ENCODE measurements at places on chromosomes 4 and X.

DNA sequence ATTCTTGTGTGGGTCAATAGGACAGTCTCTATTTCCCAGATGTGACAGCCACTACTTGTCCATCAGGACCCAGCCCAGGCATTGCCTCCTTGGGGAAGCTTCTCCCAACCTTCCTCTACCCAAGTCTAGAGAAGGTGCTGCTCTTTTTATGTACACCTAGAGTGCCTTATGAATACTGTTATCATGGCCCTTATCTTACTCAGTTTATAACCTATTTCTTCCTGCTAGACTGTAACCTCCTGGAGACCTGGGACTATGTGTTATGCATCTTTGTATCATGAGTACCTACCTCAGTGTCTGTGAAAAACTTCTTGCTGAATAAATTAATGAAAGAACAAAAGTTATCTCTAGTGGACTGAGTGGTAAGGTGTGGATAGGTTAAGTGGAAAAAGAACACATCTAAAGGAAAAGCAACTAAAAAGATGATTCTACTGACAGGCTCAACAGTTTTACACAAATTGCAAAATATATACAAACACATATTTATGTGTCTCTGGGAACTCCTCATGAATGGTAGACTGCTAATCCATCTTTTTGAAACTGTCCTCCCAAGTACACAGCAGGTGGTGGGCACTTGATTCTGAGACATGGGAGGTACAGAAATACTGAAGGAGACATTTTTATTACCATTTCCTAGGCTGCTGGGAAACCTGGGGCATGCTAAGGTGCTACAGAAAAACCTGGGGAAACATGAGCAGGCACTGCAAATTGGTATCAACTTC lies 106.6 kb downstream of the SH3RF1 start:
- no peak for DNase-seq

DNA sequence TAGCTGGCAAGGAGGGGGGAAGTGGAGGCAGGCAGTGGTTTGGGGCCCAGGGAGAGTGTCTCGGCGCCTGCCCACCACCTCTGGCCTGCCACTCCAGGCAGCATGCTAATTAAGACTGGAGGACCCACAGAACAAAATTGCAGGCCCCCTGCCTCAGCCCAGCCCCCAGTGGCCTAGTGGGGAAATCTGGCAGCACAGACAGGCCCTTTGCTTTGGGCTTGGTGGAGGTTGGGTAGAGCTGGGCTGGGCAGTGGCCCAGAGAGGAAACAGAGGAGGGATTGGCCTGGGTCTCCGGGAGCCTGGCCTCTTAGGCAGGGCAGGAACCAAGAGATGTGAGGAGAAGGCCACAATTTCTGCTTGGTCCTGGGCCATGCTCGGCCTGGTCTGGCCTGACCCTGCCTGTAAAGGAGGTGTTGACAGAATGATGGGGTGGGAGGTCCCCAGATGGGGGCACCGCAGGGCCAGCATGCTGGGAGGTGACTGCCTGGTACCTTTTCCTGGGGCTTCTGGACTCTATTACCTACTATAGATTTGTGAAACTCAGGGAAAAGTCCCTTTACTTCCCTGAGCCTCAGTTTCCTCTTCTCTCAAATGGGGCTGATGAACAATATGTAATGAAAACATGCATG lies 92.4 kb upstream of the PJA1 start:
- DNase-seq = no peak

GRCh38 chrX:21167494-21167893 lies 206.7 kb upstream of the CNKSR2 start:
- no peak for DNase-seq

DNA sequence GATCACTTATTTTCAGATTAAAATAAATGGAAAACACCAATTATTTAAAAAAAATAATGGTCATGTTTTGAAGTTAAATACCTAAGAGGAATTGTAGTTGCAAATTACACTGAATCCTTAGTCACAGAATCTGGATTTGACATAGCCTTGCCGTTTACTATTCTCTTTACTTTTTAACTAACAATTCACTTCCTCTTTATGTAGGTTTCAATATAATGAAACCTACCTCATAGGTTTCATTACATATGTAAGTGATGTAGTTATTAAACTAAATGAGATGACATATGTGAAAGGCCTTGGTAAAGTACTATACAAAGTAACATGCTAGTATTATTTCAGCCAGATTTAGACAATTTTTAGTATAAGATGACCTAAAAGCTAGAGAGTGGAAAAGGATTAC lies 6.5 kb downstream of the SPP1 start:
- DNase-seq = no peak

DNA sequence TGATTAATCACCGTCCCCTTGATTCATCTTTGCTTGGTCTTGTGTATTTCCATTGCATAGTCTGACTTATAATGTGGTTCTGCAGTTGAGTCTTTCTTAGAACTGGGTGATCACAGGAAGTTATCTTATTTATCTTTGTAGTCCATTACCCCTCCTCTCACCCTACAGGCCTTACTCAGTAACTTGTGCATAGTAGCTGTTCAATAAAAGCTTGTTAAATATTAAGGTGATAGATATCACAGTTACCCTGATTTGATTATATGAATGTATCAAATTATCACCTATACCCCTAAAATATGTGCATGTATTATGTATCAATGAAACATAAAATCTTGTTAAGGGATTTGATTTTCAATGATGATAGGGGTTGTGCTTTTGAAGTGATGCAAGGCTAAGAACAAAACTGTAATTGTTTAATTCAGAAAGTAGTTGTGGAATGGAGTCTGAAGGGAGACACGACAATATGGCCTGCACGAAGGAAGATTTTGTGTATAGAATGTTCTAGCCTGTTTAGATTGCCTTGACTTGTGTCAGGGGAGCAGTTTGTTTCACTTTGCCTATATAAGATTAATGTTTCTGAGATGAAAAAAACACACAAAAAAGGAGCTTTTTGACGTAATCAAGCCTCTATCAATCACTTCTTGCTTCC lies 132.4 kb upstream of the LIMCH1 start:
- DNase-seq = no peak

DNA sequence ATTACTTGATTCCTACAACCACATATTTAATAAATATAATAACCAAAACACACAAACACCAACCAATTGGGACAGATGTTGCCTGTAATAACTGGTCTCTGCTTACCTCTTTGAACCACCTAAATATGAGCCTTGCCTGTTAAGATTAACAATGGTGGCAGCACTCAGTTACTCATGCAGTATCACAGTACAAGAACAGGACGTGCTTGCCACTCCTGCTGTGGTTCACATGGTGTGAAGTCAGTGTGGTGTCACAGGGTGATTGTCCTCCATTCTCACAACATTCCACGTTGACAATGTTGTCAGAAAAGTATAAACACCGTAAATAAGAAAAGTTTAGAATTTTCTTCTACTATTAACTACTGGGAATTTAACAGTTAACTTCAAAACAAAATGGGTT lies 365.0 kb downstream of the PPP3CA start:
- no peak for DNase-seq

- DNase-seq = no peak
These were observed 36.5 kb downstream of the ACOX3 start for GRCh38 chr4:8403976-8404375.

DNA sequence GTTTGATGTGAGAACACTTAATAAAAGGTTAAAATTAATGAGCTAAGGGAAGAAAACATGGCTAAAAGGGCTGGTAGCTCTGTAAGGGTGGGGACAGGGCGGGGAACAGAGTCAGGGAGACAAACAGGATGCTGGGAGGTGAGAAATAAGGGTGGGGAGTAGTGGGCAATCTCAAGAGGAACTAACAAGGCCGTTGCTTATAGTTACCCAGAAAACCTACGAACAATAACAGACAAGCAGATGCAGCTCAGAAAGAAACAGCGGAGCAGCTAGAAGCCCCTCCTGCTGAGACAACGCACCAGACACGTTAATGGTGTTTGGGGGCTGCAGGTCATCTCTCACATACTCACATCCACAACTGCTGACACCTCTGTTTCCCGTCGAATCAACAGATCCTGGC lies 9.7 kb upstream of the KLF3 start:
- no peak for DNase-seq

DNA sequence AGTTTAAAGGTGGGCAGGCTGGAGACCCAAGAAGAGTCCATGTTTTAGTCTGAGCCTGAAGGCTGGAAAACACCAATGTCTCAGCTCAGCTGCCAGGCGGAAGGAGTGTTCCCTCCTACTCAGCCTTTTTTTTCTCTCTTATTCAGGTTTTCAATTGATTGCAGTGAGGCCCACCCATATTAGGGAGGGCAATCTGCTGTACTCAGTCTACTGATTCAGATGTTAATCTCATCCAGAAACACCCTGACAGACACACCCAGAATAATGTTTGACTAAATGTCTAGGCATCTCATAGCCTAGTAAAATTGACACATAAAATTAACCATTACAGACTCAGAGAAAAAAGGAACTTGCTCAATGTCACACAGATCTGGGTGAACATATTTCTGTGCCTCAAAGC lies 347.1 kb downstream of the GBA3 start:
- DNase-seq = no peak

DNA sequence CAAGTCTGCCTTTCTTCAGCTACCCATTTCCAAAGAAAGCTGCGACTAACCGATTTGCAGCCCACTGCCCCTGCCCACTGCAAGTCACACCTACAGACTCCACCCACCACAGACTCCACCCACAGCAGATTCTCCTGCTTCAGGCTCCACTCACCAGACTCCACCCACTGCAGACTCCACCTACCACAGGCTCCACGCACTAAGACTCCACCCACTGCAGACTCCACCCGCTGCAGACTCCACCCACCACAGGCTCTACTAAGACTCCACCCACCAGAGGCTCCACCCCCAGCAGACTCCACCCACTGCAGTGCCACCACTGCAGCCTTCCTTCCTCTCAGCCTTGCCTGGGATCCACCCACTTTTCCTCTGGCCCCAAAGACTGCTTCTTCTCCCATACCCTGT lies 41.3 kb downstream of the ABLIM2 start:
- peak; percentile 18 for DNase-seq

DNA sequence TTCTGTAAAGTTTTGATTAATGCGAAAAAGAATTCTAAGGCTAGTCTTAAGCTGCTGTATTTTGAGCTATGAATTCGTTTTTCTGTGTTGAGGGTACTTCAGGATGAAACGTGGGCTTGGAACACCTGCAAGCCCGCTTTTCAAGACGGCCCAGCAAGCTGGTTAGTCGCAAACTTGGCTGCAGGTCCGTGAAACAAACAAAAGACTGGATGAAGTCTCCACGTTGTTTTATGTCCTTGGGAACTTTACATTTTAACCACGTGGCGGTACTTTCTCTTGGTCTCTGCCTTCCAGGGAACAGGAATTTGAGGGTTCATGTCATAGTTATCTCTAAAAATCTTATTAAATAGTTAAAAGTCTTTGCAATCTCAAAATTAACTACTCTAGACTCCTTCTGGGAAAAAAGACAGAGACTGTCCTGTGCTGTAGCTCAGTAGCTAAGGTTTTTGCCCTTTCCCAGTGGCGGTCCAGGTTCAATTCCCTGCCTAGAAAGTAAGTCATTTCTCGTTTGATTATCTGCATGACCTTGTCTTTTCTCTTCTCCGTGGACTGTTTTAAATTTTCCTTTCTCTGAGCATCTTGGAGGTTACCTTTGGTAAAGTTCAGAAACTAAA lies 21.0 kb downstream of the TENM3 start:
- no peak for DNase-seq

- no peak for DNase-seq
These were observed 227.8 kb downstream of the KDR start for GRCh38 chr4:54897590-54897989.

- no peak for DNase-seq
These were observed 29.1 kb downstream of the SPACA5 start for GRCh38 chrX:48035891-48036290.

- no peak for DNase-seq
These were observed 92.3 kb downstream of the BCOR start for GRCh38 chrX:40005292-40006011.

All from stimulated activated naive B cell treated with anti-CD40 and anti-IgM and Interleukin-4, amounts not matched to agents 10 μg/mL and 1 μg/mL and 100 μg/mL, for 72 hours (primary cell).